AG20443 (cell line): ENCODE measurements at places on chromosomes 16 and 17.

GRCh38 chr16:22424161-22424937 is 49.9 kb upstream of the CDR2 start:
- peak; percentile 52 for DNase-seq

GRCh38 chr17:34308371-34308770 is 10.9 kb upstream of the CCL8 start:
- no peak for DNase-seq

DNA sequence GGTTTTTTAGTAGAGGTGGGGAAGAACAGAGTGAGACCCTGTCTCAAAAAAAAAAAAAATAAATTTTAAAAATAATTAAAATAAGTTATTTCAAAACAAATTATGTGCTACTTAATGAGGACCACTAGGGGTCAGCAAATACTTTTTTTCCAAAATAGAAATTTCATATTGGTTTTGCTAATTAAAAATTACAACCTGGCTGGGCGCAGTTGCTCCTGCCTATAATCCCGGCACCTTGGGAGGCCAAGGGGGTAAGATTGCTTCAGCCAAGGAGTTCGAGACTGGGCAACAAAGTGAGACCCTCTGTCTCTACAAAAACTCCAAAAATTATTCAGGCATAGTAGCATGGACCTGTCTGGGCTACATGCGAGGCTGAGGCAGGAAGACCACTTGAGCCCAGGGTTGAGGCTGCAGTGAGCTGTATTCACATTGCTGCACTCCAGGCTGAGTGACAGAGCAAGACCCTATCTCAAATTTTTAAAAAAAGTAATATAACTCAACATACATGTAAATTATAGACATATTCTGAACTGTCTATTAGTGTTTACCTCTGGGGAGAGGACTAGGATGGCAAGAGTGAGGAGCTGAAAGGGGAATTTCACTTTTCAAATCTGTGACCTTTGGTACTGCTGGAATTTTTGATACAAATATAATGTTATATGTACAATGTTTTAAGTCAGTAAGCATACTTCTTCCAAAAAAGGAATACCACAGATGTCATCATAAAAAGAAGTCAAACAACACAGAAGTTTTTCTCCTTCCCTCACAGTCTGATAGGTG is 8.1 kb downstream of the MEIOB start:
- DNase-seq = no peak

DNA sequence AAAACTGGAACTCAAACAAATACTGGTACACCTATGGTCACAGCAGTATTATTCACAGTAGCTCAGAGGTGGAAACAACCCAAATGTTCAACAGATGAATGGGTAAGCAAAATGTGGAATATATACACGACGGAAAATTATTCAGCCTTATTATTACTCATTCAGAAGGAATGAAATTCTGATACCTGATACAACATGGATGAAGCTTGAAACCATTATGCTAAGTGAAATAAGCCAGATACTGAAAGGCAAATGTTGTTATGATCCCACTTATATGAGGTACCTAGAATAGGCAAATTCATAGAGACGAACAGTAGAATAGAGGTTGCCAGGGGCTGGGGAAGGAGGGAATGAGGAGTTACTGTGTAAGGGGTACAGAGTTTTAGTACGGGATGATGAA is 27.1 kb upstream of the MYLK3 start:
- no peak for DNase-seq

DNA sequence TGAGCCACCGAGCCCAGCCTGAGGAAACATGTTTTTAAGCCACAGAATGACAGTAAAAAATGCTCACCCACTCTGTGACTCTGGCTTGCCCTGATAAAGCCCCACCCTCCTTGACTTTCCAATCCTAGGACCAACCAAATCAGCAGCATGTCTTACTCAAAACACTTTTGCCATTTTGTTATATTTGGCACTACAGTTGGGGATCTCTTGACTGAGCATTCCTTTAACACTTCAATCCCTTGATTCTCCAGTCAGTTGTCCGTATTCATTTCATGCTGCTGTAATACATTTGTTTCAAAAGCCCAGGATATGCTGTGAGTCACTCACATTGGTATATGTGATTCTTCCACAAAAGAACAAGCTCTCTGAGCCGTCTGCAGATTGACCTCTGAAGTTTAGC is 8.2 kb downstream of the MYH3 start:
- no peak for DNase-seq

DNA sequence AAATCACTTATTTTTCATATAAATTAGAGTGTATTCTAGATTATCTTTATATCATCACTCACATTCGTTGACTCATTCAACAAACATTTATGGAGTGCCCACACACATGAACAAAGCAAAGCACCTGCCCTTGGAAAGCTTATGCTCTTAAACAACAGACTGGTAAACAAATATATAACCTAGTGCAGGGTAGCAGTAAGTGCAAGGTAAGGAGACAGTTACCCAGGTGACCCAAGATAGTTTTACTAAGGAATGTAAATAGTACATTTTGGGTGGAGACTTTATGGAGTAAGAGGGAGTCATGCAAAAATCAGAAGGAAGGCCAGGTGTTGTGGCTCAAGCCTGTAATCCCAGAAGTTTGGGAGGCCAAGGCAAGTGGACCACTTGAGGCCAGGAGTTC is 40.4 kb upstream of the HELZ start:
- DNase-seq = no peak

- no peak for DNase-seq
Measured at GRCh38 chr16:35745821-35746248, 2286.4 kb downstream of the TP53TG3F start.

- DNase-seq = peak; percentile 16
Measured at GRCh38 chr17:12622726-12623125, 43.0 kb upstream of the MYOCD start.

DNA sequence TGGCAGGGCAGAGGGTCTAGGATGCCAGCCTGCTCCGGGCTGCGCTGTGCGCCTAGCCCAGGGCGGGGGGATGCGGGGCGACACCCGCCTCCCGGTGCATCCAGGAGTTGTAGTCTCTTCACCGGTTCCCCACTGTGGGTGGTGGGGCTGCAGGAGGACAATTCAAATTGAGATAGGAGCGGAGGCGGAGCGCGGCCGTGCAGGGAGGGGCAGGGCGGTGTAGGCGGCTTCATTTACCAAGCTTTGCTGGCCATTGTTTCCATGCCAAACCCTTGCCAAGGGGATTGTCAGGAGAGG is 2047.4 kb downstream of the TP53TG3F start:
- DNase-seq = no peak

DNA sequence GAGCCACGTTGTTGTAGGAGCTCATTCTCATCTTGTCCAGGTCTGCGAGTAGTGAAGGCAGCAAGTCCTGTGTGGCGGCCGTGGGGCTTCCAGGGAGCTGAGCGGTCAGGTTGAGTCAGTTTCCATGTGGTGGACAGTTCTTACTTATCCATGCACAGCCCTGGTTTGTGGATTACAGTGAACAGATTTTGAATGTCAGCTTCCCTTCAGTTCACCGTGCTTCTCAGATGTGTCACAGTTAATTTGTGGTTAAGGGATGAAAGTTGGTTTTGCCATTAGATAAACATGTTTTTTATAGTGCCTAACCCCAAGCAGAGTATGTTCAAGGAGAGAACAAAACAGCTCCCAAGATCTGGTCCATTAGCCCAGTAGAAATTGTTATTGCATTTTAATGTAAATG is 103.1 kb downstream of the RPTOR start:
- DNase-seq = peak; percentile 80

- no peak for DNase-seq
Measured at GRCh38 chr16:80623376-80623775, 82.6 kb downstream of the DYNLRB2 start.

- DNase-seq = peak; percentile 86
Measured at GRCh38 chr16:70746708-70747424, 54.1 kb downstream of the VAC14 start.

- DNase-seq = peak; percentile 76
Measured at GRCh38 chr16:56558024-56558747, 6.7 kb upstream of the MT4 start.

DNA sequence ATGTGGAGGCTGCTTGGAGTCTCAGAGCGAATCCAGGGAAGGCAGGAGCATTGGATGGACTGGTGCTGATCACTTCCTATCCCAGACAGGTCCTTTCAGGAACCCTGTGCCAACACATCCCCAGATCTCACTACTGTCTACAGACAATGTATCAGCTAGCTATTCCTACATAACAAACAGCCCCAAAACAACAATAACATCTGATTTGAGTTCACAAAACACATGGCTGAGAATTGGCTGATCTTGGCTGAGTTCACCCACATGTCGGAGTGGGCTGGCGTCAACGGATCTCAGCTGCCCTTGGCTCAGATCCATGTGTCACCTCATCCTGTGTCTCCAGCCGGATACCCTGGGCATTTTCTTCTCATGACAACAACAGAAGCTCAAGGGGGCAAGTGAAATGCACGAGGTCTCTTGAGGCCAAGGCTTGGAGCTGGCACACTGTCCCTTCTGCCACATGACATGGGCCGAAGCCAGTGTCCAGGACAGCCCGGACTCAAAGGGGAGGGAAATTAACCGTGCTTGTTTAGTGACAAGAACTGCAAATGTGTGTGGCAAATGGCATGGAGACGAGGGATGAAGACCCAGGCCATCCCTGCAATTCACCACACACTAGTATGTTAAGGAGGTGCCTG is 18.7 kb downstream of the SNX20 start:
- DNase-seq = no peak
